ENCODE measurements at places on chromosomes 3 and 15. TPM values are rescaled to one million over a fixed set of nuclear protein-coding genes. Genes with fewer than 3 reads are reported as not detected.
A peak's percentile ranks its signal among the peaks of the same experiment; 100 is the strongest.

GRCh38 chr3:27253831-27254230 is 115.4 kb downstream of the NEK10 start:
- no peak overlapping the region for H3K4me3 ChIP-seq
- H3K27me3 ChIP-seq: no peaks in the 10 kb centered on the region
- H3K4me1 ChIP-seq: no peaks in the 10 kb centered on the region
- H3K27ac ChIP-seq: no peak overlapping the region
- no peak for DNase-seq

DNA sequence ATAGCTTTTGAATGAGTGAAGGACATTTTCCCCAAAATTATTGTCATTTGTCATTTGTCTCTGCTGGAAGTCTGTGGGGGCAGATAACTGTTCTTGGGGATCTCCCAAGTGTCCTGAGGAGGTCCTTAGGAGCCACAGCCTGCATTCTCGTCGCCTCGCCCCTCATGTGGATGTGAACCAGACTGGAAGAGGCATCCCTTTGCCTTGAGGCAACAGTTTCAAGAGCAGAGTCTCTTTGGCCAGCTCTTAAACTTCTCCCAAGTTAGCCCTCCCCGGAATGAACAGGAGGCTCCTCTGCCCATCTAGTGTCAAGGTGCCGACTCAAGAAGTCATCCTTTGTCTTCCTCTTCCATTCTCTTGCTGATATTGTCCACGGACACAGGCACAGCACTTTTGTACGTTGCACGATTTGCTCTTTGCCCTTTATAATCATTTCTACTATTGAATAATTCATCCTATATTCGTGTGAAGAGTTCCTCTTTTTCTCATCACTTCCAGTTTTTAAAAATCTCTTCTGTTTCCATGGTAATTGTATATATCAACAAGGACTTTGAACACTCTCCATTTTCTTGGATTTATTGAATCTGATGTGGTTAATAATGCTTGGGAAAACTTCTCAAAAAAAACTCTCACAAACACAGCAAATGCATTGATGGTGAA is 40.8 kb upstream of the CD47 start:
- H3K36me3 ChIP-seq: no peaks in the 10 kb centered on the region
- peak overlapping the region; percentile 4 for H3K27ac ChIP-seq
- H3K27me3 ChIP-seq: no peaks in the 10 kb centered on the region
- no peak for DNase-seq
- H3K4me3 ChIP-seq: no peak overlapping the region

DNA sequence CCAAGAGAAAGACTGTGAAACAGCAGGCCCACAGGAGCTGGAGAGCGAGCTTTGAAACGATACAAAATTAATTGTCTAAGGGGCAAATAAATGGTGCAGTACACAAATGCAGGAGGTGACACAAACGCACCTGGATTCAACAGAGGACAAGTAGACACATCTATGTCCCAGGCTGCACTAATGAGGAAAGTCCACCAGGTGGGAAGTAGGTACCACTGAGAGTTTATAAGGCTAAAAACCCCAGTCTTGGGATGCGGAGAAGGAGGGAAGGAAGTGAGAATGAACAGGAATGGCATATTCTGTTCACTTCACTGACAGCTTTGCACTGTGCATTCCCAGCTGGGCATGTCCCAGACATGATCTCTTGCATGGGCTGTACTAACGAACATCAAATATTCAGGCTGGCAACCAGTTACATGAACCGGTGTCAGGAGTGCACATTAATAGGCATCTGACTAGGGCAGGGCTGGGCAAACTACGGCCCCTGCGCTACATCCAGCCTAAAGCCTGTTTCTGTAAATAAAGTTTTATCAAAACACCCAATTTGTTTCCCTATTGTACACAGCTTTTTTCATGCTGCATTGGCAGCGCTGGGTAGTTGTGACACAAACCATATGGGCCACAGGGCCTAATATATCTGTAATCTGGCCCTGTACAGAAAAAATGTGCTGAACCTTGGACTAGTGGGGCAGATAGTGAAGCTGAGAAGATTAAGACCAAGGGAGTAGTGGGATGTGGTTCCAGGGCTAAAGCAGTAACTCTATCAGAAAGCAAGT is 107.0 kb downstream of the IGF2BP2 start:
- peak; percentile 73 for DNase-seq
- H3K27me3 ChIP-seq: no peaks in the 10 kb centered on the region
- no peaks in the 10 kb centered on the region for H3K36me3 ChIP-seq
- H3K4me3 ChIP-seq: no peak overlapping the region
- H3K27ac ChIP-seq: no peak overlapping the region
- peaks cover 16% of the 10 kb centered on the region for H3K4me1 ChIP-seq

RTP1 gene
- total RNA-seq: not detected

ARHGEF26 gene
- 34.8 TPM for total RNA-seq

- no peaks in the 10 kb centered on the region for H3K36me3 ChIP-seq
- peaks cover 20% of the 10 kb centered on the region for H3K4me1 ChIP-seq
- H3K27ac ChIP-seq: no peak overlapping the region
- H3K4me3 ChIP-seq: no peak overlapping the region
- DNase-seq: peak; percentile 79
These were observed 32.6 kb upstream of the GYG1 start for GRCh38 chr3:148958696-148959095.

CYP8B1 gene
- 0.09 TPM for total RNA-seq

- H3K4me3 ChIP-seq: no peak overlapping the region
- peaks cover 10% of the 10 kb centered on the region for H3K4me1 ChIP-seq
- H3K36me3 ChIP-seq: no peaks in the 10 kb centered on the region
- peak; percentile 56 for DNase-seq
- H3K27ac ChIP-seq: no peak overlapping the region
These were observed 244.8 kb downstream of the ALCAM start for GRCh38 chr3:105611304-105612192.

GRCh38 chr3:18393906-18394305 is 31.2 kb downstream of the SATB1 start:
- H3K36me3 ChIP-seq: peaks cover 6% of the 10 kb centered on the region
- no peak overlapping the region for H3K4me3 ChIP-seq
- no peaks in the 10 kb centered on the region for H3K27me3 ChIP-seq
- H3K27ac ChIP-seq: no peak overlapping the region
- no peaks in the 10 kb centered on the region for H3K4me1 ChIP-seq
- no peak for DNase-seq

UPK1B gene
- 0.60 TPM for total RNA-seq

- peaks cover under 1% of the 10 kb centered on the region for H3K27me3 ChIP-seq
- no peak for DNase-seq
- peaks cover 3% of the 10 kb centered on the region for H3K36me3 ChIP-seq
- H3K27ac ChIP-seq: peak overlapping the region; percentile 94
- H3K4me3 ChIP-seq: peak overlapping the region; percentile 72
These were observed 691 bp downstream of the SENP7 start for GRCh38 chr3:101512396-101512645.

TMEM39A gene
- 45.4 TPM for total RNA-seq

GRCh38 chr3:168021737-168022450 is 73.8 kb downstream of the GOLIM4 start:
- no peak overlapping the region for H3K27ac ChIP-seq
- H3K27me3 ChIP-seq: no peaks in the 10 kb centered on the region
- H3K36me3 ChIP-seq: peaks cover 19% of the 10 kb centered on the region
- no peak overlapping the region for H3K4me3 ChIP-seq
- no peak for DNase-seq

DNA sequence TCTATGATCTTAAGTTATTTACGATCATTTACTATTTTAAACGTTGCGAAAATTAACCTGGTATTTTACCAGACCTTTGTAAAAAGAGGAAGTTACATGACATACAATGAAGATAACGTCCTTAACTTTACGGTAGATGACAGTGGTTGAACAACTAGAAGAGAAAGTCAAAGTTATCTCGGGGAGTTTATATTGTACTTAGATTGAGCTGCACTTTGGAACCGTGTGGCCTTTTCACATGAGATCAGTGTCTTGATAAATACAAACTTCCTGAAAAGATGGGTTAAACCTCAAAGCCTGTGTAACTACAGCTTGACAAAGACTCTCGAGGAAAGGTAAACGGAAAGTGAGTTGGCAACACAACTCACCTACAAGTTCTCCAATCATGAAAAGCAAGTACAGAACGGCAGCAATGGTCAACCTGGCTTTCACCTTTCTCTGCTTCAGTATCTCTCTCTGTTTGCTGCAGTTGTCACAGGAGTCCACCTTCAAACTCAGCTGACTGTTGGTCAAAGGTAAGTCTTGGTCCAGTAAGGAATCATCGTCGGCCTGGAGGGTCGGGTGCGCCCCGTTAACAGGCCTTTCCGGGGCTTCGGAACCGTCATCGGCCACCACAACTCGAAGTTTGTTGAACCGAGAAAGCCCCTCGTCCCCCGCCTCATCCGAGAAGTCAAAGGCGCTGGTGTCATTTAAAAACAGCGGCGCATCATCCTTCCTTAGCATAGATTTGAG is 793 bp downstream of the SLC30A4 start:
- no peaks in the 10 kb centered on the region for H3K27me3 ChIP-seq
- H3K36me3 ChIP-seq: no peaks in the 10 kb centered on the region
- peak overlapping the region; percentile 48 for H3K27ac ChIP-seq
- H3K4me3 ChIP-seq: peak overlapping the region; percentile 63
- peak; percentile 33 for DNase-seq

TRPM1 gene
- total RNA-seq: not detected

CPNE9 gene
- total RNA-seq: 0.34 TPM

GPR62 gene
- total RNA-seq: not detected

DNA sequence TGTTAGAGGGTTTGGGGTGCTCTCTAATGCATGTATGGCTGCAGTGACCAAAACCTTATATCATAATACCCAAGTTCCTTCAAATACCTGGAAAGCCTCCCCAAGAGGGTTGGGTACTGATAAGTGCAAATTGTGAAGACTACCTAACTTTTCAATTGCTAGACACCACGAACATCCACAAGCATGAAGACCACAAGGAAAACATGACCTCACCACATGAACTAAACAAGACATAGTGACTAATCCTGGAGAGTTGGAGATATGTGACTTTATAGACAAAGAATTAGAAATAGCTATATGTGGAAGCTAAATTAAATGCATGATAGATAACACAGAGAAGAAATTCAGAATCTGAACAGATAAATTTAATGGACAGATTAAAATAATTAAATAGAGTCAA is 23.9 kb upstream of the AADACL2 start:
- H3K36me3 ChIP-seq: no peaks in the 10 kb centered on the region
- no peak overlapping the region for H3K4me3 ChIP-seq
- DNase-seq: no peak
- H3K4me1 ChIP-seq: peaks cover under 1% of the 10 kb centered on the region

CCNB2 gene
- 2.0 TPM for total RNA-seq

DNA sequence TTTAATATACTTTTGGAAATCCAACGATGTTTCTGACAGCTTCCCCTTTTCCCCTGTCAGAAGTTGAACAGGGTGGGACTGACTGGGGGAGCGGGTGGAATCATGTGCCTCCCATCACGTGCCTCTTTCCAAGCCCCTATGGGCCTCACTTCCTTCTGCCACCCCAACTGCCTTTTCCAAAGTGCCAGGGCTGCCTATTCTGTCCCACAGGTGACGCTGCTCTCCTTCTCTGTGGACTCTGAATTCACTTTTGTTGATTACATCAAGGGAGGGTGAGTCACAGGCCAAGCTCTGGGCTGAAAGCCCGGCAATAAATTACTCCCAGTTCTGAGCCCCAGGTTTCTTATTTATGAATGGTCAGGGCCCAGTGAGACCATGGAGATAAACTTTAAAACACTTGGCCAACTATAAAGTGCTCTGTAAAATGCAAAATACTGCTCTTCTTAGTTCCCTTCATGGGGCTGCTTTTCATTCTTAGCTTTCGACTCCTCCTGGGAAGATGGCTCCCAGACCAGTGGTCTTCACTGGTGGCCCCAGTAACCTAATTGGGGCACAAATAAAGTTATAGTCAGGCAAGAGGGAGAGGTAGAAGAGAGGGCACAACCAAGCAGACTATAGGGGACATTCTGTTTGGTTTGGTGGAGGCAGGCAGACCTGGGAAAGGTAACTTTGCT is 12.3 kb downstream of the CPNE9 start:
- no peaks in the 10 kb centered on the region for H3K36me3 ChIP-seq
- no peaks in the 10 kb centered on the region for H3K27me3 ChIP-seq
- H3K27ac ChIP-seq: peak overlapping the region; percentile 20
- H3K4me1 ChIP-seq: no peaks in the 10 kb centered on the region
- no peak for DNase-seq

DNA sequence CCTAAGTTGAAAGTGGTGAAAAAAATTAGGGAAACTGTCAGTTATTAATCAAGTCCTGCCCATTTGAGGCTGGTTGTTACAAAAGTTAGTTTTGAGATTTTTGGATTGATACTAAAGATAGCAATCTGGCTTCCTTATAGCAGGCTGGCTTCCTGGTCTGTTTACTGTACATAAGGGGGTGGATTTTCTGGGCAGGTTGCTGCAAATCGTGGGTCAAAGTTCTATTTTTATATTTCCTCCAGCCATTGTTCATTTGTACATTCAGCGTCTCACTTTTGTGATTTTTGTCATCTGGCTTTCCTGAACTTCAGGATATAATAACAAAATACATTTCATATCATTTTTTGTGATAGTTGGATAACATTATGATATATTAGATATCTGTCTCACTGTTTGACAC is 49.5 kb downstream of the CLDN1 start:
- no peak overlapping the region for H3K4me3 ChIP-seq
- H3K4me1 ChIP-seq: no peaks in the 10 kb centered on the region
- no peak overlapping the region for H3K27ac ChIP-seq
- no peaks in the 10 kb centered on the region for H3K27me3 ChIP-seq
- DNase-seq: no peak
- no peaks in the 10 kb centered on the region for H3K36me3 ChIP-seq

CGNL1 gene
- total RNA-seq: 32.8 TPM

GRCh38 chr3:140434261-140434905 is 243.5 kb upstream of the TRIM42 start:
- no peak overlapping the region for H3K27ac ChIP-seq
- DNase-seq: no peak
- H3K4me3 ChIP-seq: no peak overlapping the region
- H3K4me1 ChIP-seq: no peaks in the 10 kb centered on the region
- H3K27me3 ChIP-seq: no peaks in the 10 kb centered on the region

ONECUT1 gene
- total RNA-seq: 0.18 TPM

NANOGP8 gene
- total RNA-seq: 0.88 TPM

DNA sequence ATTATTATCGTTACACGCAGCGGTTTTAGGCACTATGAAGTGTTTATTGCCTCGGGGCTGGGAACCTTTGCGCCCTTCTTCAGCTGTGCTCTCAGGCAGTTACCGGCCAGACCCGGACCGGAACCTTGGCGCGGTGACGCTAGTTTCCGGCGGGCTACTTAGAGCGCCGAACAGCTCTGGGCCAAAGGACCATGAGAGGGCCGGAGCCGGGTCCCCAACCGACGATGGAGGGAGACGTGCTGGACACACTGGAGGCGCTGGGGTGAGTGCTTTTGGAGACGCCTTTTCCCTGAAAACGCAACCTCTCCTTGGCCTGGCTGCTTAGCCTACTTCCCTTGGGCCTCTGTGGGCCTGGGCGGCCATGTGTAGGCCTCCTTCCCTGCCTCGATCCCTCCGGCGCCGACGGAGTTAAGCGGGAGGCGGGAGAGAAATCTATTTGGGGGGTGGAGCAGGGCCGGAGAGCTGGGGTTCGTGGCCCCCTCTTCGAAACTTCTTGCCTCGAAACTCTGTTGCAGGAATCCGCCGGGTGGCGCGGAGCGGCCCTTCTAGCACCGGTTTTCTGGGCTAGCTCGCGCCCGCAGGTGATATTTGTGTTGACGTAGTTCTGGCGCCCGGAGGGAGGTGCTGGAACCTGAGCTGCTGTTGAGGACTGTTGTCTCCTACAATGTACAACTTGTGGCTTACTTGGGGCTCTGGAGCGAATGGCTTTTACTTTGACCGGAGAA is at the start of gene FAM98B:
Gene FAM98B (plus strand): TSS at position 157 of the 725 bp plus-strand sequence. CDS start 35 bp downstream, at position 192.
- DNase-seq: peak; percentile 93
- H3K4me1 ChIP-seq: no peaks in the 10 kb centered on the region
- peak within 1 kb of the TSS; percentile 98 for H3K4me3 ChIP-seq
- peak within 1 kb of the TSS; percentile 98 for H3K27ac ChIP-seq
- H3K27me3 ChIP-seq: no peaks in the 10 kb centered on the region
- no peaks in the 10 kb centered on the region for H3K36me3 ChIP-seq

Data from lung (tissue), 17 donors.